Activated T-cell treated with anti-CD3 and anti-CD28 coated beads, Interleukin-2, amount 50 U/mL, for 72 hours (primary cell): ENCODE measurements at places on chromosomes 2 and 18.

- no peak for DNase-seq
Observed at GRCh38 chr2:47087051-47087450, 68.1 kb downstream of the STPG4 start.

DNA sequence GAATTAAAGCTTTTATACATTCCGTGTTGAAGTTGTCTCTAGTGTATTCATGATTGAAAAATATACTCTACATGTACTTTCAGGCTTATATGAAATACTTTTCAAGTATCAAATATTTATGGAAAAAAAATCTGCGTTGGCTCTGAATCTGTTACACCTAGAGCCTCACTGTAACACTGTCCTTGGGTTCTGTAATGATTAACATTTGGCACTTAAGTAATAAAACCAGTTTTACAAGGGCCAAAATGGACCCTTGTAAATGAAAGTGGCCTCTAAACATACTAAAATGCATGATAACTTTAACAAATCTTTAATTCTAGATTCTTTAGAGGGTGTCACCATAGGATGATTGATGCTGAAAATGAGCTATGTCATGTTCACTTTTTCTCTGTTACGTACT, 162.8 kb downstream of the PTPRM start:
- DNase-seq = no peak

DNA sequence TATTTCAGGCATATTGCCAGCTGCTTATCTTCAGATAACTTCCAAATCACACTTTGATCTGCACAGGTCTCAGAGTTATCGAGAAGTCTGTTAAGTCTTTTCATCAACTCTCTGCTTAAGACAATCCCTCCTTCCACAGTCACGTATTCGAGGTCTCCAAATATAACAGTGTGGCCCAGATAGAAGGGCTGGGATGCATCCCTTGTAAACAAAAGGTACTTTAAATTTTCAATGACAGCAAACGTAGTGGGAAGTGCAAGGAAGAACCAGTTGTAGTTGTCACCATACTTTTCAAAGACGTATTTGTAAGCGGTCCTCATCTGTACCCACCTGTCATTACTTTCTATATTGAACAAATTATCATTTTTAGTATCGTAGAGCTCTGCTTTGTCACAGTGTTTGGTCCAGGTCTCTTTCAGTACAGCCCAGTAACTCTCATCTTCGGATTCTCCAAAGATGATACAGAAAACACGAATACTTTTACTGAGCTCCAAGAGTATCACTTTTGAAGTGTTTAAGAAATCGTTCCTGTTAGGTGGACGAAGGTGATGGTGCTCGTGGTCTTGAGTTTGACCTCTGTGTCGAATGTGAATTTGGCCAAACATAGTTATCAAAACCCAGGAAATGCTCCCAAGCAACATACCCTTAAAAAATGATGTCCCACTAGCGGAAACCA, 445 bp downstream of the C1GALT1C1L start:
- DNase-seq = no peak

DNA sequence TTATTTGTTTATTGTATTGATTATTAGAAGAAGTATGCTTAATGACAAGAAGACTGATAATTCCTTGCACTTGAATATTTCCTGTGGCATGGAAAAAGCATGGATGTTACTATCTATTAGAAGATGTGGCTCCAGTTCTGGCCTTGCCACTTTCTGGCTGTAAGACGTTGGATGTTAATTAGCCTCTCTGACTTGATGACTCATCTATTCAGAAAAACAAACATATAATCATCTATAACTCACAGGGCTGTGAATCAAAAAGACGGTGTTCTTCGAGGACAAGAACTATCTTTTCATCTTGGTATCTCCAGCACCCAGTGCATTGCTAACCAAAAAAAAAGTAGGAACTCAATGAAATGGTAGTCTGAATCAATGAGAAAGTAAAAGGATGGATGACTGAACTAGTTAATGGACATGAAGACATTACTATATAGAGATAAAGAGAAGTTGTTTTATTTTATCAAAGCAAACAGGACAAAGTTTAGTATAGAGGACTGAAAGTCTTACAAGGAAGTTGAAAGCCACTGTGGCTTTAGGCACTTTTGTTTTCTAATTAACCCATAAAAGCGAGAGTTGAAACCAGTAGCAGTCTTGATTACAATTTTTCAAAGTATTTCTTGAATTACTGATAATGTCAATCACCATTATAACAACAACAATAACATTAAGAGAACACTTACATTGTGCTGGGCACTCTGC, 145.3 kb downstream of the RND3 start:
- DNase-seq = no peak

- no peak for DNase-seq
Observed at GRCh38 chr2:191565647-191566198, 112.2 kb upstream of the NABP1 start.

DNA sequence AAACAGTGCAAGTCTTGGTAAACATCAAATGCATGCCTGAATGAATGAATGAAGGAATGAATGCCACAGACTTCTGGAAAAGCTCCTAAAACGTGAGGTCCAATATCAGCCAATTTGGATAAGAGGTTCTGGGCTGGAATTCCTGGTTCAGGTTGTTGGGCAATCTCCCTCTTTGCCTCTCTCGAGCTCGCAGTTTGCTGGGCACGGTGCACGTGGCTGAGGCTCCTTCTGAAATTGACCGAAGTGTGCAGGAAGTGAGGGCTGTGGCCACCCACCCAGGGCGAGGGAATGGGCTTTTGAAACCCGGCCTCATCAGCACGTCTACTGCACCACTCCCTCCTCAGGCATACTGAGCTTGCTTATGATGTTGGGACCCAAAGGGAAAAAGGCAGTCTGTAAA, 288.8 kb upstream of the HS6ST1 start:
- no peak for DNase-seq

DNA sequence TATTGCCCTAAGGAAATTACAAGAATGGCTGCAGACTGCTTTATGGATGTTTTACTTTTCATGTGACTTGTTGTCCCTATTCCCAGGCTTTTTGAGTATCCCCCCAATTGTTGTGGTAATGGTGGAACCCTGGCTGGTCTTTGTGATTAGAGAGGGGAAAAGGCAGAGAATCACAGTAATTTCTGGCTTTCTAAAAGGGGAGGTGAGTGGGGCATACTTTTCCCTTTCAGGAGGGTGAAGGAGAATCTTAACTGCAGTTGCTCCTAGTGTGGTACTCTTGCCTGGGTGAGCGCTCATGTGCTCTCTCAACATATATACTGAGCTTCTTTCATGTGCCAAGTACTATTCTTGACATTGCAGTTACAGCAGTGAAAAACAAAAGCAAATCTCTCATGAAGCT, 69.3 kb downstream of the ASXL3 start:
- DNase-seq = no peak

DNA sequence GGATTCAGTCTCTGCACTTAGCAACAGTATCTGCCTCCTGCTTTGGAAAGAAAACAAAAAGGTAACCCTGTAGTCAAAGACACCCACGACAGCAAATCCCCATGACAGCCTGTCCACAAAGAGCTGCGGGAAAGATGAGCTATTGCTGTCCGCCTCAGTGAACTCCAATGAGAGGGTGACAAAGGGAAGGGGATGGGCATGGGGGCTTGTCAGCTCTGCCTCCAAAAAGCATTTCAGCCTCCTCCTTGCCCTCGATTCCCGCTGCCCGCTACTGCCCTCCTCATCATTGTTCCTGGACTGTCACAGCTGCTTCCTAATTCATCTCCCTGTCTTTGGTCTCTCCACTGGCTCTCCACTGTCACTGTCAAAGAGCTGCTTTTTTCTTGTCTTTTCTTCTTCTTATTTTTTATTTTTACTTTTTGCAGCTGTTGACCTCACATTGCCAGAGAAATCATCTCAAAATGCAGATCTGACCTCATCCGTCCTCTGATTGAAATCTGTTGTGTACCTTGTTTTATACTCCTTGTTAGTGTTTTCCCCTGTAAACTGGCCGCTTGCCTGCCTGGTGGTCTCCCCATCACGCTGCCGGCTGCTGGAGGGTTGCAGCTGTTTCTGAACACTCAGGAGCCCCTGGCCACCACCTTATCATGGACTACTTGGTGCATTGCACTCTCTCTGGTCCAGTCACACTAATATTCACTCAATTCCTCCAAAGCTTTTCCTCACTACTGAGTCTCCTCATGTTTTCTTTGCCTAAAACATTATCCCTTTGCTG, 7.9 kb upstream of the E2F6 start:
- no peak for DNase-seq

GRCh38 chr2:239165206-239165831, 235.5 kb downstream of the HDAC4 start:
- no peak for DNase-seq

GRCh38 chr2:204436230-204436629, 109.0 kb upstream of the PARD3B start:
- DNase-seq = no peak

DNA sequence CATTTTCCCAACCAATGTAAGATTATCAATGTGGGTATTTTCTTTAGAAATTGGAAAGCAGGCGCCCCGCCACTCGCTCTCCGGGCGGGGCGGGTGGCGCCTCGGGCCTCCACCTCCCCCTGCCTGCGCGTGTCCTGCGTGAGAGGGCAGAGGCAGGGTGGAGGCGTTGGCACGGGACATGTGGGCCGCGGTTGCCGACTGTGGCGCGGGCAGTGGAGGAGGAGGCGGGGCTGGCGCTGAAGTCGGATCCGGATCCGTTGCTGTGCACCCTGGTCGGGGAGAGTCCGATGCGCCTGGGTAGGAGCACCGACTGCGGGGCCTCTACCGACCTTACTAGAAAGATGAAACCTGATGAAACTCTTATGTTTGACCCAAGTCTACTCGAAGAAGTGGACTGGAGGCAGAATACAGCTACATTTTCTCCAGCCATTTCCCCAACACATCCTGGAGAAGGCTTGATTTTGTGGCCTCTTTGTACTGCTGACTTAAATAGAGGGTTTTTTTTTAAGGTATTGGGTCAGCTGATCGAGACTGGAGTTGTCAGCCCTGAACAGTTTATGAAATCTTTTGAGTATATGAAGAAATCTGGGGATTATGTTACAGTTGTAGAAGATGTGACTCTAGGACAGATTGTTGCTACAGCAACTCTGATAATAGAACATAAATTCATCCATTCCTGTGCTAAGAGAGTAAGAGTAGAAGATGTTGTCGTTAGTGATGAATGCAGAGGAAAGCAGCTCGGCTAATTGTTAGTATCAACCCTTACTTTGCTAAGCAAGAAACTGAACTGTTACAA, 37.9 kb downstream of the PMS1 start:
- DNase-seq = no peak

- DNase-seq = no peak
Observed at GRCh38 chr2:32942793-32943485, 3.8 kb upstream of the LTBP1 start.
